Activated CD8-positive, alpha-beta T cell treated with anti-CD3 and anti-CD28 coated beads, Interleukin-2, amount 10 ng/mL, durations not matched to agents 7 days and 5 days (primary cell): ENCODE measurements at places on chromosomes 7 and 10. TPM values are rescaled to one million over a fixed set of nuclear protein-coding genes. Genes with fewer than 3 reads are reported as not detected.

DNA sequence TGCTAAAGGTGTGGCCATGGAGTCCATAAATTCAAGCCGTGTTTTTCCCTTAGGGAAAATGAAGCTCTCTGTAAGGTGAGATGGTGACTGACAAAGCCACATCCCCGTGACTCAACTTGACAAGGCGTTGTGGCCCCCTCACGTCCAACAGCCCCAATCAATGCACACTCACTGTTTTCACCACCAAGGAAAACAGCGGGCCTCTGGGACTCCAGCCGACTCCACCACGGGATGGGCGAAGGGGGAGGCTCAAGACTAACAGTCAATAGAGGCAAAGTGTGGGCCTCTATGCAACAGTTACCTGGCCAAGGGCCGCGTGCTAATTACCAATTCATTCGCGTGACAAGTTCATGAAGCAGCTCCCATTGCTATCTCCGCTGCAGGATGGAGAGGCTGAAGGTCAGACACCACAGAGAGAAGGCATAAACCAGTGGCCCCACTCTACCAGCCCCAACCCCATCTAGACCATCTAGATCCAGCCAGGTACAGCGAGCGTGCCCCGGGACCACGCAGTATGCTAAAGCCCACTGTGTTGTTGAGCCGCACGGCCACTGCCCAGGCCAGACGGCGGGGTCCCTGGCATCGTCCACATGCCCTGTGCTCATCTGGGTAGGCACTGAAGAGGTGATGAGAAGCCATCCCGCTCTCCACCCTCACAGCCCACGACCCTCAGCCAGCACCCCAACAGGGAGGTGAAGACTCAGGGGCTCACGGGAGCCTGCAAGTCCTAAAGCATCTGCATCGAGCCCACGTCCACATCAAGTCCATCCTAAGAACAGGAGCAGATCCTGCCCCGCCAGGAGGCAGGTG lies 76.1 kb downstream of the PROSER2 start:
- no peaks in the 10 kb centered on the region for H3K36me3 ChIP-seq
- no peak for DNase-seq
- no peaks in the 10 kb centered on the region for H3K4me1 ChIP-seq
- H3K27ac ChIP-seq: no peak overlapping the region

- no peak overlapping the region for H3K27ac ChIP-seq
- H3K27me3 ChIP-seq: no peaks in the 10 kb centered on the region
- no peak overlapping the region for H3K4me3 ChIP-seq
- H3K4me1 ChIP-seq: no peaks in the 10 kb centered on the region
- H3K36me3 ChIP-seq: no peaks in the 10 kb centered on the region
- no peak for DNase-seq
Measured at GRCh38 chr7:51680594-51681399, 364.2 kb upstream of the COBL start.

DNA sequence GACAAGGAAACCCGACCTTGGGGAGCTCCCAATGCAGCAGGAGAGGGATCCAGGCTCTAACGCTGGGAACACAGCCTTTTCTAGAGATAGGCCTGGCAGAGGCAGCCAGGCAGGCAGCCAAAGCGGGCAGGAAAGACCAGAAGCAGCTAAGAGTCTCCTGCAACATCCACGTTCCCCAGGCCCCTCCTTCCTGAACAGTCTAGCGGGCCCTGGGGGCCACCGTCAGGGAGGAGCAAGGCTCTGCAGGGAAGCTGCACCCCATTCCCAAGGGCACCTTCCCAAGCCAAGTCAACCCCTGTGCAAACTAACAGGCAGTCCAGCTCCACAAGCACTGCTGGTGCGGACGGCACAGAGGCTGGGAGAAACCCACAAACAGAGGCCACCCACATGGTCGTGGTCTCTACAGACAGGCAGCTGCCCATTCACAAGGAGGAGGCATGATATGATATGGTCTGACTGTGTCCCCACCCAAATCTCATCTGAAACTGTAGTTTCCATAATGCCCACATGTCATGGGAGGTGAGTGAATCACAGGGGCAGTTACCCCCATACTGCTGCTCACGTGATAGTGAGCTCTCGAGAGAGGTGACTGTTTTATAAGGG lies 115.7 kb downstream of the MAD1L1 start:
- peaks cover 40% of the 10 kb centered on the region for H3K4me1 ChIP-seq
- peaks cover 7% of the 10 kb centered on the region for H3K36me3 ChIP-seq
- H3K27me3 ChIP-seq: no peaks in the 10 kb centered on the region
- DNase-seq: no peak
- peak overlapping the region; percentile 8 for H3K27ac ChIP-seq

GRCh38 chr10:22315455-22316285 lies 518 bp upstream of the COMMD3 start:
- H3K27ac ChIP-seq: peak overlapping the region; percentile 75
- H3K4me3 ChIP-seq: peak overlapping the region; percentile 83
- no peak for DNase-seq
- peaks cover 14% of the 10 kb centered on the region for H3K27me3 ChIP-seq

DNA sequence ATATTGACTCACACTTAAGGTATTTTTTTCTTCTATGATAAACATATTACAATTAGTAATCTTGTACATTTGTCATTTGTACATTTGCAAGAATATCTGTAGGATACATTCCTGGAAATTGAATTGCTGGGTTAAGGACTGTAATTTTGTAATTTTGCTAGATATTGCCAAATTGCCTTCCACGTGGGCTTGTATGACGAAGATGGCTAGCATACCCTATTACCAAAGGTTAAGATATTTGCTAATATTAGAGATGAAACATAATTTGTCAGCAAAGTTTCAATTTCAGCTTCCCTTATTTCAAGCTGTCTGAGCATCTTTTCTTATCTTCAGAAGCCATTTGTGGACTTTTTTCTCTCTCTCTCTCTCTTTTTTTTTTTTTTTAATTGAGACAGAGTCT lies 1.0 kb upstream of the LYZL2 start:
- no peak overlapping the region for H3K27ac ChIP-seq
- no peaks in the 10 kb centered on the region for H3K36me3 ChIP-seq
- peaks cover 25% of the 10 kb centered on the region for H3K27me3 ChIP-seq
- no peak for DNase-seq
- no peaks in the 10 kb centered on the region for H3K4me1 ChIP-seq
- H3K4me3 ChIP-seq: no peak overlapping the region

GRCh38 chr7:75983471-75984129 lies 10.8 kb downstream of the TMEM120A start:
- no peaks in the 10 kb centered on the region for H3K27me3 ChIP-seq
- H3K4me3 ChIP-seq: no peak overlapping the region
- no peak overlapping the region for H3K27ac ChIP-seq
- no peak for DNase-seq
- no peaks in the 10 kb centered on the region for H3K4me1 ChIP-seq
- H3K36me3 ChIP-seq: peaks cover 3% of the 10 kb centered on the region

TTYH3 gene
- 37.0 TPM for total RNA-seq

FAM180A gene
- total RNA-seq: not detected

DNA sequence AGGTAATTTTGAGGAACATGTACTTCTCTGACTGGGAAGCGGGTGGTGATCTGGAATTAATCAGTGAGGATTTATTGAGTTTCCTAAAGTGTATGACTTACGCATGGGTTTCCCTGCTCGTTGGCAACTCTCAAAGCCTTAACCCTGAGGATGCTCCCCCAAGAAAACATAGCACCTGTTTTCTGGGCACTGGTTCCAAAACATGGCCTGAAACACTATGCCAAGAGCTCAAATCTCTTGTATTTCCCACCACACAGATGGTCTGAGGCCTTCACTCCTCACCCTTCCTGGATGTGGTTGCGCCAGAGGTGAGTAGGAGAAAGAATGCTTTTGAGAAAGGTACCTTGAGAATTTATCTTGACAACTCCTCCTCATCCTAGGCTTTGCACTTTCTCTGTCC lies 250.4 kb downstream of the FZD1 start:
- no peak for DNase-seq
- no peaks in the 10 kb centered on the region for H3K4me1 ChIP-seq
- no peak overlapping the region for H3K27ac ChIP-seq
- no peaks in the 10 kb centered on the region for H3K27me3 ChIP-seq
- H3K36me3 ChIP-seq: no peaks in the 10 kb centered on the region

- H3K4me3 ChIP-seq: no peak overlapping the region
- H3K27me3 ChIP-seq: peaks cover 61% of the 10 kb centered on the region
- no peak for DNase-seq
Measured at GRCh38 chr10:28679581-28680357, 2.4 kb downstream of the BAMBI start.

MYPN gene
- not detected for total RNA-seq

- H3K27ac ChIP-seq: no peak overlapping the region
- H3K4me1 ChIP-seq: peaks cover 7% of the 10 kb centered on the region
- no peak overlapping the region for H3K4me3 ChIP-seq
- H3K36me3 ChIP-seq: no peaks in the 10 kb centered on the region
Measured at GRCh38 chr10:73889014-73889413, 14.7 kb upstream of the CAMK2G start.

SLC29A3 gene
- 3.0 TPM for total RNA-seq

GRCh38 chr7:32119790-32120196 lies 49.6 kb upstream of the PDE1C start:
- H3K27ac ChIP-seq: no peak overlapping the region
- no peaks in the 10 kb centered on the region for H3K4me1 ChIP-seq
- H3K27me3 ChIP-seq: no peaks in the 10 kb centered on the region
- no peak overlapping the region for H3K4me3 ChIP-seq

GRCh38 chr10:43212043-43212721 lies 54.7 kb downstream of the RASGEF1A start:
- H3K27ac ChIP-seq: no peak overlapping the region
- no peak for DNase-seq
- H3K4me1 ChIP-seq: no peaks in the 10 kb centered on the region
- H3K27me3 ChIP-seq: peaks cover 6% of the 10 kb centered on the region
- no peaks in the 10 kb centered on the region for H3K36me3 ChIP-seq
- H3K4me3 ChIP-seq: no peak overlapping the region

SAMD9L gene
- 102 TPM for total RNA-seq

GRCh38 chr7:88969167-88969566 lies 173.6 kb upstream of the TEX47 start:
- peaks cover 2% of the 10 kb centered on the region for H3K27me3 ChIP-seq
- H3K4me3 ChIP-seq: no peak overlapping the region
- no peaks in the 10 kb centered on the region for H3K36me3 ChIP-seq
- DNase-seq: no peak
- no peak overlapping the region for H3K27ac ChIP-seq

- H3K36me3 ChIP-seq: no peaks in the 10 kb centered on the region
- H3K4me1 ChIP-seq: no peaks in the 10 kb centered on the region
- DNase-seq: no peak
- no peaks in the 10 kb centered on the region for H3K27me3 ChIP-seq
- H3K27ac ChIP-seq: no peak overlapping the region
- no peak overlapping the region for H3K4me3 ChIP-seq
Measured at GRCh38 chr10:79220307-79220706, 127.0 kb upstream of the PPIF start.

- H3K27me3 ChIP-seq: no peaks in the 10 kb centered on the region
- DNase-seq: peak; percentile 78
- peaks cover 56% of the 10 kb centered on the region for H3K36me3 ChIP-seq
- H3K4me3 ChIP-seq: peak overlapping the region; percentile 99
Measured at GRCh38 chr10:14601872-14602725, 172.6 kb downstream of the FAM107B start.

GRCh38 chr10:51314481-51314880 lies 240.2 kb downstream of the PRKG1 start:
- no peak overlapping the region for H3K4me3 ChIP-seq
- H3K36me3 ChIP-seq: no peaks in the 10 kb centered on the region
- no peaks in the 10 kb centered on the region for H3K27me3 ChIP-seq

FIGNL1 gene
- total RNA-seq: 41.0 TPM

- H3K4me1 ChIP-seq: no peaks in the 10 kb centered on the region
- no peak overlapping the region for H3K4me3 ChIP-seq
- H3K36me3 ChIP-seq: no peaks in the 10 kb centered on the region
- DNase-seq: no peak
Measured at GRCh38 chr10:60974463-60975149, 30.6 kb upstream of the RHOBTB1 start.

AKR1B15 gene
- total RNA-seq: not detected

- peaks cover 64% of the 10 kb centered on the region for H3K4me1 ChIP-seq
- H3K27me3 ChIP-seq: no peaks in the 10 kb centered on the region
- peak overlapping the region; percentile 51 for H3K27ac ChIP-seq
- H3K4me3 ChIP-seq: no peak overlapping the region
- DNase-seq: peak; percentile 57
- H3K36me3 ChIP-seq: peaks cover 74% of the 10 kb centered on the region
Measured at GRCh38 chr7:92691578-92691977, 101.4 kb upstream of the FAM133B start.
